ENCODE measurements at places on chromosomes 7 and 10. TPM values are rescaled to one million over a fixed set of nuclear protein-coding genes. Genes with fewer than 3 reads are reported as not detected.

GRCh38 chr7:101258243-101258731 is 13.4 kb upstream of the FIS1 start:
- no peak for DNase-seq

DNA sequence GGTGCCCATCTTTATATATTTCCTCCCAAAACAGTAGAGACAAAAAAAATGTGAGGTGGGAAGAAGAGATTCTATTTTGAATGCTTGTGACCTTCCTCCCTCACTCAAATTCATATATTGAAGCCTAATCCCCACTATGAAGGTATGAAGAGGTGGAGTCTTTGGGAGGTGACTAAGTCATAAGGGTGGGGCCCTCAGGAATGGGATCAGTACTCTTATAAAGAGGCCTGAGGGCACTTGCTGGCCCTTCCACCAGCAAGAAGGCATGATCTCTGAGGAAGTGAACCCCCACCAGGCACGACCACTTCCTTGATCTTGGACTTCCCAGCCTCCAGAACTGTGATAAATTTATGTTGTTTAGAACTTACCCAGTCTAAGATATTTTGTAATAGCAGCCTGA is 517.2 kb upstream of the CNTNAP2 start:
- DNase-seq = no peak

GRCh38 chr7:20038676-20039075 is 178.5 kb downstream of the MACC1 start:
- DNase-seq = no peak

C10orf120 gene
- total RNA-seq = not detected

ITPRID1 gene
- total RNA-seq = not detected

ACHE gene
- 30.0 TPM for total RNA-seq

DNA sequence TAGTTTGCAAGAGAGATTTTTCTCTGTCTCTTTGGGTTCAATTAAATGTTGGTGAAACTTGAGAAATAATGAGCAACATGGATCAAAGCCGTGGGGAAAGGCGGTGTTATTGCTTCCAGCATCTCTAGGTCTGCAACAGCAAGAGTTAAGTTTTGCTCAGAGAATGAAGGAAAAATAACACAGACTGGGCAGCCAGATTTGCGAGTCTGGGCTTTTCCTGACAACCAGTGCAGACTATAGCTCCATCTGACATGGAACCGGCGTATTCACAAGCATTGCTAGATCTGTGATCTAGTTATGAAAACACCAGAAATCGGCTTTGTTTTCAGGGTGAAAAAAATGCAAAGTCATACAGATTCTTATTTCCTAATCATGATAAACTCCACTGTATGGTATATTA is 110.4 kb downstream of the CAMK1D start:
- no peak for DNase-seq

DNA sequence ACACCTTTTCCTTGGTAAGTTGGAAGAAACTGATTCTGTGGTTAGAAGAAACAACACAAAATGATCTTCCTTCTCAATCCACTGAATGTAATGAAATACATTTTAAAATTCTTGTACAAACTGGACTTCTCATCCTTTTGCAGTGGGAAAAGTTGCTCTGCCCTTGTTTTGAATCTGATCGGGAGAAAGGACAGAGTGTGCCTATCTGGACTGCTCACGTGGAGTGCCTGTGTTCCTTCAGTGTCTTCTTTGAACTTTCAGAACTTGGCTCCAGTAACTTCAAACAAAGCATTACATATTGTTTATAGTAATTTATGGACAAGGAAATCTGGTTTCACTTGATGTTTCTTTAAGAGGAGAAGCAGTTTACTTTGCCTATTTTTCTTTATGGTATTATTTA is 17.1 kb downstream of the SLC26A3 start:
- no peak for DNase-seq

HTR5A gene
- 0.20 TPM for total RNA-seq

DNA sequence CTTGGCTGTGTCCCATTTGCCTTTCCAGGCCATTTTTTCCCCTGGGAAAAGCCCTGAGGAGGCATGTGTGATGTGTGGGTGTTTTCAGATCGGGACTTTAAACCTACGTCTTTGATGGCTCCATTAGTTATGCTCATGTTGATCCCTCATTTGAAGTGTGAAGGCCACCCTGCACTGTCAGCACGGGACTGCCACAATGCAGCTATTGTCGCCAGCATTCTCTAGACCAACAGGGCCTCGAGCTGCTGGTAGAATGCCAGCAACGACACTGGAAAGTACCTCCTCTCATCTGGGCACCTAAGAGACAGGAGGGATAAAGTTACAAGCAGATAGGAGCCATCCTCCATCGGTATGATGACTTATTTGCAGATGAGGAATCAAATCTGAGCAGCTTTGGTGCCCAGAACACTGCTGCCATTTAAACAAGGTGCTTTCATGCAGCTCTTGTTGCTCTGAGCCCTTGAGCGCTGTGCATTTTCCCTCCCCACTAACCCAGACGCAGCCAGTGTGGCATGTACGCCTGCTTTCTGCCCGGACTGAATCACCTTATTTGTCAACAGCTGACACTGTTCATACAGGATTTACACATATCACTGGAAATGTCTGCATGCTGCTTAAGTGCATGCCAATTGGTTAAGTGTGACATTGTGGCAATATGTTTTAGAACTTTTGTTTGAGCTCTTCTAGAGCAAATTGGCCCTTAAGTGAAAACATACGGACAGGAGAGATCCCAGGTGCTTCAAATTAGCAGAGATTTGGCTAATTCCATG is 175.0 kb upstream of the PITRM1 start:
- no peak for DNase-seq

DNA sequence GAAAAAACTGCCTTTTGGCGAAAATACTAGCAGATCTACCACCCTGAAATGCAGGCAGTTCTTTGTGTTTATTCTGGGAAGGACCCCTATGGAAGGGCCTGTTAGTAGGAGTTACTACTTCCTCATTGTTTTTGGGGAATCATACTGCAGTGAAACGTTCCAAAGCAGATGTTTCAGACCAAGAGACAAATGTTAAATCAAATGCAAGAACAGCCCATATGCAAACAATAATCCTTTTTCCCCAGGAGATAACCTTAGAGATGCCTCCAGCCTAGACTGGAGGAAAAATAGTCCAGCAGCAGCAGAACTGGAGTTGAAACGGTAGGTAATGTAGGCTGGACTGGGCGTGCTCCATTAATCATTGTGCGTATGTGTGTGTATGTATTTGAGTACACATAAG is 65.9 kb upstream of the VWDE start:
- DNase-seq = no peak

- DNase-seq = no peak
Observed at GRCh38 chr7:112383671-112384417, 66.4 kb upstream of the IFRD1 start.

GRCh38 chr10:94351089-94351488 is 11.7 kb downstream of the NOC3L start:
- no peak for DNase-seq

GRCh38 chr10:103632247-103632642 is 138.7 kb downstream of the NEURL1 start:
- no peak for DNase-seq

- no peak for DNase-seq
Observed at GRCh38 chr7:112701456-112701855, 88.7 kb downstream of the TMEM168 start.

SFTPA2 gene
- total RNA-seq = 0.39 TPM

DNA sequence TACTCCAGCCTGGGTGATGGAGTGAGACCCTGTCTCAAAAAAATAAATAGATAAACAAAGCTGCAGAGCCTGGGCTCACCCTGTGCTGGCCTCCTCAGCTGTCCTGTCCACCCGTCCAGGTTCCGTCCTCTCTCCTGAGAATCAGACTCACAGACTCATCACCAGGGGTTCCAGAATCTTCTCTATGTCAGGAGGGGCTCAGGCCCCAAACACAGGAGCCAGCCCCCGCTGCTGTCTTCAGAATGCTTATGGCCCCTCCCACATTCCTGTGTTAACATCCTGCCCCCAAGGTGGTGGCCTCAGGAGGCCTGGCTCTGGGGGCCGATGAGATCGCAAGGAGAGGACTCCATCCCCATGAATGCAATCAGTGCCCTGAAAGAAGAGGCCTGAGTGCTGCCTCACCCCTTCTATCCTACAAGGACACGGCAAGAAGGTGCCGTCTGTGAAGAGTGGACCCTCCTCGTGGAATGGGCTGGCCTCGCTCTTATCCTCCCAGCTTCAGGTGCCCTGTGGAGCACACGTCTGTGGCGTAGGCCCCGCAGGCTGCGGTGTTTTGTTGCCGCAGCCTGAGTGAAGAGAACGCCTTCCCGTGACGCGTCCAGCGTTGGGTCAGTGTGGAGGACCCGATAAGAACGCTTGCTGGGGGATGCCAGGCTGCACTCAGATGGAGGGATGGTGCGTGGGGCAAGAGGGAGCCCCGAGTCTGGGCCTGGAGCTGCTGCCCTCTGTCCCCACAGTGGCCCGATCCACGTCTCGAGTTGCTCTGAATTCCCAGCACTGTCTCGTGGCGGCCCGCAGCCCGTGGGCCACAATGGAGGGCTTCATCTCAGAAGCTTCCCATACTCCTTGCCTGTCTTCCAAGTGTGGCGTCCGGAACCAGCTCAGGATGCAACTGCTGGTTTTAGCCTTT is 77.1 kb downstream of the INPP5A start:
- DNase-seq = no peak

GRCh38 chr10:72297281-72297804 is 23.6 kb downstream of the DDIT4 start:
- DNase-seq = no peak

DNA sequence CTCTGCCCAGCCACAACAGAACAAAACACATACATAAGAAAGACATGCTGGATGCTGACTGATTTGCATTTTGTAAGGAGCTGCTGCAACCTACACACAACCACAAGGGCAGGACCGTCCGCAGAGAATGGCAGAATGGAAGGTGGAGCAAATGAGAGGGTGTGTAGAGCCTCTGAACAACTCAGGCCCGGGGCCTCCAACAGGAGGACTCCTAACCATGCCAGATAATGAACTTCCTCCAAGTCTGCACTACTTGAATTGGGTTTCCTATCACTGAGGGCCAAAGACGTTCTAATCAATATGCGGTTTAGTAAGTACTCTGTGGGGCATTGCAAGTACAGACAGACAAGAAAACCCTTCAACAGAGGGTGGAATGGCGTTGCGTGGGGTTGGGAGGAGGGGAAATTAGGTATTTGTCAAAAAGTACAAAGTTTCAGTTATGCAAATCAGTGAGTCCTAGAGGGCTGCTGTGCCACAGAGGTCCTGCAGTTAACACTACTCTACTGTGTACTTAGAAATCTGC is 14.6 kb downstream of the VOPP1 start:
- DNase-seq = no peak

DNA sequence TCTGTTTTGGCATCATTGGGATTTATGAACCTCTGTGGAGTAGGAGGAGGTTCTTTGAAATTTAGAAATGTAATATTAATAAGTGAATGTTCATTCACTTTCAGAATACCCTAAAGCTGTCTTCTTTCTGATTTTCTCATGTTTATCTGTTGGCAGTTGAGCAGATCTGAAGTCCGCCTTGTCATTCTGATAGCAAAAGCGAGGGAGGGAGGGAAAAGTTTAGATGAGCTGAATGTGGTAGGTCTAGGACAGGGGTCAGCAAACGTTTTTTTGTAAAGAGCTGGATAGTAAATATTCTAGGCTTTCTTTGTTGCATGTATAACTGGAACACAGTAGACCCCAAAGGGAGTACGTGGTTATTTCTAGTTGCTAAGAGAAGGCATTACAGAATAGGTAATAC is 94.4 kb upstream of the GATA3 start:
- no peak for DNase-seq

DNA sequence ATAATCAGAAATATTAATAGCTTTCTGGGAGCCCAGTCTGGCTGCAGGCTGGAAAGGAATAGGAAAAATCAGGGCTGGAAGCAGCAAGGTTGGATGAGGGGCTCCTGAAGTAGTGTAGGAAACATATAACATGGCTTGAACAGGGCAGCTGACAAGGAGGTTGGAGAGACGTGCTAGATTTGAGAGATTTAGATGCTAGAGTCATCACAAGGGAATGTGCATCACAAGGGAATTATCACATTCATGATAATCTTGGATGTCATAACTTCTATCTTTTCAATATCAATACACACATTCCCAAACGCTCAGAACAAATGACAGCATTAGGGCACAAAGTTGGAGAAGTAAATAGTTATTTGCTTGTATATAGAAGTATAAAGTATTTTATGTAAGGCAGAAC is 120.9 kb upstream of the EGFR start:
- DNase-seq = no peak

- DNase-seq = no peak
Observed at GRCh38 chr10:639751-640672, 49.5 kb downstream of the DIP2C start.

- no peak for DNase-seq
Observed at GRCh38 chr7:146185844-146186243, 69.2 kb downstream of the CNTNAP2 start.

Data from glutamatergic neuron (in vitro differentiated cells).